Spinal cord (tissue), 10 donors: ENCODE measurements at places on chromosomes 4 and X.

GRCh38 chrX:18871970-18872369 lies 111.9 kb downstream of the PHKA2 start:
- no peak for DNase-seq

DNA sequence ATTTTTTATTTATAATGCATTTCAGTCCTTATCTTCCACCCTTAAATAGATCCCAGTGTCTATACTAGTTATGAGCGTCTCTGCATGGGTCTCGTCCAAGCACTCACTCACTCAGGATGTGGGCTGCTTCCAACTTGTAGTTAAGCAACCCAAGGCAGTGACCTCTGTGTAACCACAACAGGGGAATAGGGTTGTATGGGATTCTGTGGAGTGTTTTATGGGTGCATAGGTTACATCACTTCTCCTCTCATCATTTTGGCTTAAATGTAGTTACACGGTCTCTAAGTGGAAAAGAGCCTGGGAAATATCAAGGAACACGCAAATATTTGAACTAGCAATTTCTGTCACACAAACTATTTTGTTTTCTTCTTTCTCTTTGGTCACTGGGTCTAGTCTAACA lies 931.0 kb downstream of the STIM2 start:
- no peak for DNase-seq

DNA sequence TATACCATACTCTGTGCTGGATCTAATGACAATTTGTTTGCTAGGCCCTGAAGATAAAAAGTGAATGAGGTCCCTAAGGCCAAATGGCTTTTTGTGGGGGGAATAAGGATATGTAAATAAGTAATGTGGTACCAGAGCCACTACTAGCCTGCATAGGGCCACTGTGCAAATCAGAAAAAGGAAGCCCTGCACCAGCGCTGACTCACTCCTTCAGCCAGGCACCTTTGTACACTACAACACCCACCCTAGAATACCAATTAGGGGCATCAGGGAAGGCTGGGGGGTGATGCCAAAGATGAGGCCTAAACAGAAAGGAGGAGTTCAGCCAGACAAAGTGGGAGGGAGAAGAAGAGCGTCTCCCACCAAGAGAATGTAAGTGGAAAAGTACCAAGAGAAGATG lies 122.2 kb downstream of the CAMK2D start:
- no peak for DNase-seq

DNA sequence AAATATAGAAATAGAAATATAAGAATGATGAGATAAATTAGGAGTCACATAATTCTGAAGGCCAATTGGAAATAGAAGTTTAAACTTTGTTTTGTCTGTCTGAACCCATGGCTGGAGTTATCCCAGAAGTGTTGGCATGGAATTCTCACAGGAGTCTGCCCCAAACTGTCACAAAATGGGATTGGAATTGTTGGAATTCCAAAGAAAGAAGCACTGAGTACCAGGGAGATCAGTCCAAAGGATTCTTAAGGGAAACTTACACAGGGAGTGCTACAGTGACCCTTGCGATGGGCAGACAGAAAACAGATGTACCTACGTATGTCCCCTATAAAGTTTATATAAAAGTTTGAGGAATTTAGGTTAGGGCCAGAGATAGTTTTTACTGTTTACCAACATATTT lies 1607.7 kb downstream of the ARAP2 start:
- no peak for DNase-seq

GRCh38 chrX:131219271-131219670 lies 69.8 kb downstream of the IGSF1 start:
- no peak for DNase-seq

GRCh38 chr4:181168011-181168805 lies 1075.0 kb upstream of the TENM3 start:
- DNase-seq = no peak

DNA sequence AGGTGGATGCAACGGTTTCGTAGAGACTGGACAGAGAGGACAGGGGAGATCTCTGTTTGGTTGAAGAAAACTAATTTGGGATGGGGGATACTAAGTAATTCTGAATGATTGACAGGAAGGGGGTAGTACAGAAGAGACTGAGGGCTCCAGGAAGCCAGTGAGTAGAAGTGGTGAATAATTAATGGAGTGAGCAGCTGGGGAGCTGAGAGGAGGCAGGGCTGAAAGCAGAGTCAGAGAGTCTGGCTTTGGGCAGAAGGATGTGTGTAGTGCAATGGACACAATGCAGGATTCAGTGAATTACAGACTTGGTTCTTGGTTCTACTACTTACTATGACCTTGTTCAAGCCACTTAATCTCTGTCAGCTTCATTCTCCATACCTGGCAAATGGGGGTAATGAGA lies 161.7 kb downstream of the RBMX2 start:
- no peak for DNase-seq

GRCh38 chr4:127604949-127605709 lies 27.6 kb upstream of the INTU start:
- DNase-seq = peak; percentile 78

GRCh38 chrX:16838202-16839066 lies 31.7 kb downstream of the RBBP7 start:
- DNase-seq = no peak

- DNase-seq = no peak
Measured at GRCh38 chrX:78665342-78665741, 6.2 kb upstream of the RTL3 start.

- DNase-seq = peak; percentile 26
Measured at GRCh38 chr4:10157478-10158332, 41.1 kb upstream of the WDR1 start.

DNA sequence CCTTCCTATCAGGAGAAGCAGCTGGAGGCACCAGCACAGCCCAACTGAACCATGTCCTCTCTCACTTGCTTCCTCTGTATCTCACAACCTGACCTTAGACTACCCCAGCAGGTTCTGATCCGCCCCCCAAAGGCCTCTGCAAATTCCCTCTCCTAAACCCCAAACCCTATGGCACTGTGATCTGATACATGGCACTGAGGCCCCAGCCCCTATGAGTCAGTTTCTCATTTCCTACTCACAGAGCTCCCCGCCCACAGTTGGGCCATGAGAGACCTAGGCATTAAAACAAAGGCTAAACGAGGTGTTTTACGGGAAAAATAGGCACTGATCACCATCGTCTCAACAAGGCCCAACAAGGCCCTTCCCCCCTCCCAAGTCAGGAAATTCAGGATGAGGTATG lies 19.1 kb downstream of the SASH3 start:
- no peak for DNase-seq

DNA sequence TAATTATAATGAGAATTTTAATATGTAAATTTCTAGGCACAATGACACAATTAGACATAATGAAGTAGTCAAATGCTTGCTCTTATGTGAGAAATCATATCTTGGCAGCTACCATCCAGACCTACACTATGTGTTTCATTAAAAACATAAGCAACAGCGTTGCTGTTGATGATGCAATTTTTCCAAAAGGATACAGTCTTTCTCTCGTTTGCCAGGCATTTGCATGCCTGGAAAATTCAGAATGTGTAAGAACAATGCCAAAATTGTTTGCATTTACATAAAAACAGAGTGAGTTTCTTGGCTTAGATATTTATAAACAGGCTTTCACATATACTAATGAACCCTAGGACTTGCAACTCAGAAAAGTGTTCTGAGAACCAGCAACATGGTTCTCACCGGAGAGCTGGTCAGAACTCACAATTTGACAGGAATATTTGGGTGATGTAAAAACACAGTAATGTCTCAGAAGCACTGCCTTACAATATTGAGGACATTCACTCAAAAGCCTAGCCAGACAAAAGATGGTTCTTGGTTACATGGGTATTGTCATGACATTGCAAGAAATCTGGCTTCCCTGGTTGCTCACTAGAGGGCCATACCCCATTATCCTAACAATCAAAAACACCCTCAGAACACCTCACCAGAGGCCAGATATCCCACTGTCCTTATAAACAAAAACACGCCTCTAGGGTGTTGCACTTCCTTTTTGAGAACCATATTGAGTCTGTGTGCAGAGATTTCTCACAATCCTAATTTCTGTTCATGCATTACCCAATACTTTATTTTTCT lies 1029.0 kb upstream of the AGA start:
- no peak for DNase-seq

DNA sequence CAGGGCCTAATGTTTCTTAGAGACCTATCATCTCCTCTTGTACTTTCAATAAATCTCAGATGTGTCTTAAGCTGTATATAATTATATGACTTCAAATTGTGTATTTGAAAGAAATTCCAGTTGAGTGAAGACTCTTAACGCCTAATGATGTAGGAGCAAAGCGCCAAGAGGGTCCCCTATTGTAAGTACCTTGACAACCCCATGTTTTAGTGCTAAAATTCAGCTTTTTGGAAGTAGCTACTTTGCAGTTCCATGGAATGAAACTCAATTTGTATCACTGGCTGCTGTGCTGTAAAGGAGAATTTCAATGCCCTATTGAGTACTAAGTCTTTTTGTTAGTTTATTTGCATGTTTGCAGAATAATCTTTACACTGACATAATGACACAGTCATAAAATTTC lies 1826.6 kb upstream of the AGA start:
- peak; percentile 7 for DNase-seq

- DNase-seq = no peak
Measured at GRCh38 chr4:98601708-98602107, 56.7 kb downstream of the TSPAN5 start.

- no peak for DNase-seq
Measured at GRCh38 chr4:76322236-76322635, 15.7 kb downstream of the STBD1 start.

DNA sequence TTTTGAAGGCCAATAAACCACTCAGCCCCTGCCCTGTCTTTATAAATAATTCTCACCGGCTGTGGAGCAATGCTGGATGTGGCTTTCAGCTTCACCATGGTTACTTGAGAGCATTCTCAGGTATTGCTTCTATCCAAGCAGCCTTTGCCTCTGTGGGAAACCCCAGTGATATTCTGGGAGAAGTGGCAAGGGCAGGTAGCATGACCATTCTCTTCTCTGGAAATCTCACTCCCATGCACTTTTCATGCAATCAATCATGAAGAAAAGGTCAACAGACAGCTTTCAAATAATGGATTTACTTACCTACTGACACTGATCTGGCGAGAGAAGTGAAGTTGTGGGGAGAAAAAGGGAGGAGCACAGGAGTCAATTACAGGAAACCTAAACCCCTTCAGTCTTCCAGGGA lies 49.5 kb downstream of the UNC5C start:
- no peak for DNase-seq

- no peak for DNase-seq
Measured at GRCh38 chrX:23494741-23495140, 160.1 kb downstream of the PTCHD1 start.

GRCh38 chr4:20684852-20685763 lies 15.2 kb upstream of the PACRGL start:
- peak; percentile 61 for DNase-seq

GRCh38 chr4:76198411-76199237 lies 15.0 kb downstream of the SCARB2 start:
- DNase-seq = no peak

GRCh38 chr4:70449220-70449619 lies 22.8 kb upstream of the MUC7 start:
- DNase-seq = no peak

DNA sequence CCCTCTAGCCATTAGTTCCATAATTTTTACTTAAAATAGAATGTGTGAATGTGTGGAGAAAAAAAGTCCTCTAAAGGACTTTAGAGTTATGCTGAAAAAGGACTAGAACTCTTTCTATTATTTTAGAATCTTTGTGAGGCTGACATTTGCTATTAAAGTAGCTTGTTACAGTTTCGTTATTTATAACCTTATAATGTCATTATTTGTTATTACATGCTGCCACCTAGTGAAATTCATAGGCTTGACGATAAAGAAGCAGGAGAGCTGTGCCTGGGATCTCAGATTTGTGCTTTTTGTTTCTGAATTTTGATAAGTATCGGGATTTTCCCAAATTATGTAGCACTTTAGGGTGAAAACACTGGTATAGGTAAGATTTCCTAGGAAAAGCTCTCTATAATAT lies 38.5 kb upstream of the TAPT1 start:
- DNase-seq = no peak

DNA sequence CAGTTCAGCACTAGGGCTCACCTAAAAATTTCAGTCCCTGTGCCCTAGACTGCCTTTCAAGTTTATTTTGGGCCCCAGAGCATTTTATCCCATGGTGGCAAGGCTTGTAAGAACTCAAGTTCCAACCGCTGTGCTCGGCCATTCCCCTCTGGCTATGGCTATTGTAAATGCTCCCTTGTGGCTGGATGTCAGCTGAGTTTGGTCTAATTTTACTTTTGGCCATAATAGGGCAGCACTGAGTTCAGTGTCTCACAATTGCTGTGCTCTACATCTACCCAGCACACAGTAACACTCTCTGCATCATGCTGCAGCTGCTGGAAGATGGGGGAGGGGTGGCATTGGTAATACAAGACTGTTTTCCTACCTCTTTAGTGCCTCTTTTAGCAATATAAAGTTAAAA lies 210.8 kb upstream of the IRS4 start:
- no peak for DNase-seq

DNA sequence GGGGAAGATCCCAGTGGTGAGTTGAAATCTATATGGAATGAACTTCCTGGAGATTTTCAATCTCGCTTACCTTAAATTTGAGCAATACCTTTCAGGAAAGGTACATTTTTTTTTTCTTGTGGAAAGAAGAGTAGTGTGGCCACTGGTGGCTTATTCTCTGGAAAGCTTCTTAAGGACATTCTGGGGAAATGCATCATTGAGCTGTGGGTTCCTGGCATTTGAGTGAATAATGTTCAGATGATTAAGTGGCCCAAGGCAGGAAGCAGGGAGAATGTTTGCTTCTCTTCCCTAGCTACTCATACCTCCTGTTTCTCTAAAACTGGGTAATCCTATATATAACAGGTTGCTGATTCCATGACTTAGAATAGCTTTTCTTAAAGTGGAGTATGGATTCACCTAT lies 31.8 kb downstream of the STAG2 start:
- DNase-seq = no peak

GRCh38 chr4:186808630-186809018 lies 85.0 kb upstream of the FAT1 start:
- DNase-seq = no peak

GRCh38 chr4:8076023-8076422 lies 82.6 kb downstream of the ABLIM2 start:
- DNase-seq = no peak
